ENCODE measurements at places on chromosomes 4 and X.

DNA sequence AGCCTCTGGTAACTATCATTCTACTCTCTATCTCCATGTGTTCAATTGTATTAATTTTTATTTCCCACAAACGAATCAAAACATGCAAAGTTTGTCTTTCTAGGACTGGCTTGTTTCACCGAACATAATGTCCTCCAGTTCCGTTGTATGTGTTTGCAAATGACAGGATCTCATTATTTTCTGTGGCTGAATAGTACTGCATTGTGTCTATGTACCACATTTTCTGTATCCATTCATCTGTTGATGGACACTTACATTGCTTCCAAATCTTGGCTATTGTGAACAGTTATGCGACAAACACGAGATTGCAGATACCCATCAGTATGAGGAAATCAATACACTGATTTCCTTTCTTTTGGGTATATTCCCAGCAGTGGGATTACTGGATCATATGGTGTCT, 8.4 kb upstream of the LDOC1 start:
- DNase-seq = no peak

DNA sequence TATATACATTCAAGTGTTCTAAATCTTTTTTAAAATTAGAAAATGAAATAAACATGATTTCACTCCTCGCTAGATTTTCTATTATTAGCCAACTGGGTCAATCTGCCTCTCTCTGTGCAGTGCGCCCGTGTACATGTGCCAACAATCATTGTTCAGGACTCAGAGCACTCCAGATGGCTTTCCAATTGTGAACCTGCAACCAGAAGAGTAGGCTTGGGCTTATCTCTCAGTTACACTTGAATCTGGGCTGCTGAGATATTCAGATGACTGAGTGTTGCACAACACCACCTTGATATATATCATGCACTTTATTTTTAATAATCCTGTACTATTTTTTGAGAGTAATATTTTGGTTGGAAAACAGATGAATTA, 184.0 kb upstream of the FSTL5 start:
- DNase-seq = no peak

GRCh38 chr4:155972098-155972497, 18.4 kb upstream of the CTSO start:
- peak; percentile 42 for DNase-seq

- DNase-seq = no peak
Observed at GRCh38 chr4:105415281-105415744, 58.5 kb downstream of the PPA2 start.

DNA sequence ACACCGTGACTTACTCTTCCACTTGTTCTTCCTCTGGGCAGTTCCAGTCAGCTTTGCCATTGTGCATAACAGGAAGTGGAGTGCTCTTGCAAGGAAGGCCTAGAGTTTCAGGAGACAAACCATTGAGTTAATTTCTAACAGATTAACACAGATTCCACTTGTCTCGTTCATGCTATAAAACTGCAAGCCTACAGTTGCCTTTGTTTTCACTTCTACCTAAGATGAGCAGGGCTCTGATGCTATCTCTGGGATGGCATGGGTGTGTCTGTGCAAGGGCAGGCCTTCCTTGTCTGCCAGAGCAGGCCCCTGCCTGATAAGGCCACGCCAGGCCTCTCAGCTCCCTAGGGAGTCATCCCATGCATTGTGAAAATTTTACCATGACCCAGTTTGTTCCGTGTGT, 67.7 kb upstream of the PGRMC2 start:
- peak; percentile 36 for DNase-seq

DNA sequence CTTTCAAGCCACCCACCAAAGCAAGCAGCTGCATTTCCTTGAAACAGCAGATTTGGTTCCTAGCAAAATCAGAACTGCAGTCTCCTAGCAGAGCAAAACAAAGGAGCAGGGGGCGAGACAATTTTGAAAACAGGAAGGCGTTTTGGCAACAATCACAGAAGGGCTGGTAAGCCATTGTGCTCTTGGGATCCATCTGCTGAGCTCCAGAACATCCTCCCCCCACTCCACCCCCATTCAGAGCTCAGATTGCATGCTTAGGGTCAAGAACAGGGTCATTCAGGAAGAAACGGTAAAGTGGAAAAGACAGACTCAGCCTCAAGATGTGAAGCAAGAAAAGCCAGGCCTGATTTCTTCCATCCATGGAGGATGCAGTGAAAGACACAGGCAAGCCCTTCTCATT, 7.6 kb upstream of the PCDH19 start:
- DNase-seq = no peak

GRCh38 chr4:26081795-26082498, 167.9 kb downstream of the SMIM20 start:
- peak; percentile 42 for DNase-seq

DNA sequence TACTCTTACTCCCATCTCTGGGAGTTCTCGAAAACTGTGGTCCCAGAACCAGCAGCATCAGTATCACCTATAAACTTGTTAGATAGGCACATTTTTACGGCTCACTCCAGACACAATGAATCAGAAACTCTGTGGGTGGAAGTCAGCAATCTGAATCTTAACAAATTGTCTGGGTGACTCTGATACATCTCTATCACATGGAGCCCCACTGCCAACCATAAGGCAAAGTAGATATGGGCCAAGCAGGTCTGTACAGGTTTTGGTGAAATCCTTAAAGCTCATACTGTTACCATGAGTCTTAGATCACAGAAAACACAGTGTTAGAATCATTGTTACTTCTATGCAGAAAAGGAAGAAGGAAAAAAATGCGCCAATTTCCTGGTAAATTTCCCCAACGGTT, 122.5 kb upstream of the HCCS start:
- DNase-seq = no peak

- no peak for DNase-seq
Observed at GRCh38 chrX:12282991-12283390, 144.7 kb downstream of the FRMPD4 start.

DNA sequence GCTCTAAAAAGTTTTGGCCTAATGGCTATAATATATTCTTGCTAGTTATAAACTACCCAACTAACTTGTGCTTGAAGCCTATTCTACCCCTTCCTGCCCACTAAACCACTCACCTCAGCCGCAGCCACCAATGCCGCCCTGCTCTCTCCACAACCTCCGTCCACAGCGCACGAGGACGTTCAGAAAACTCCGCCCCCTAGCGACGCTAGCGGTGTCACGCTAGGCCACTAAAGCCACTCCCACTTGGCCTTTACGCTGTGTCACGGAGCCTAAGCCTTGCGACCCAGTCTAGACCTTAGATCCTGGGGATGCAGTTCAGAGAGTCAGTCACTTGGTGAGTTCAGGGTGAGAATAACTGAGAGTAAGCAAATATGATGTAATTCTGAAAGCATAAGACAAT, at the start of gene TEX11:
Gene TEX11, minus strand, starts transcription at position 171 of the 400 bp plus-strand sequence. CDS start 922 bp downstream, outside the sequence.
- DNase-seq = no peak

DNA sequence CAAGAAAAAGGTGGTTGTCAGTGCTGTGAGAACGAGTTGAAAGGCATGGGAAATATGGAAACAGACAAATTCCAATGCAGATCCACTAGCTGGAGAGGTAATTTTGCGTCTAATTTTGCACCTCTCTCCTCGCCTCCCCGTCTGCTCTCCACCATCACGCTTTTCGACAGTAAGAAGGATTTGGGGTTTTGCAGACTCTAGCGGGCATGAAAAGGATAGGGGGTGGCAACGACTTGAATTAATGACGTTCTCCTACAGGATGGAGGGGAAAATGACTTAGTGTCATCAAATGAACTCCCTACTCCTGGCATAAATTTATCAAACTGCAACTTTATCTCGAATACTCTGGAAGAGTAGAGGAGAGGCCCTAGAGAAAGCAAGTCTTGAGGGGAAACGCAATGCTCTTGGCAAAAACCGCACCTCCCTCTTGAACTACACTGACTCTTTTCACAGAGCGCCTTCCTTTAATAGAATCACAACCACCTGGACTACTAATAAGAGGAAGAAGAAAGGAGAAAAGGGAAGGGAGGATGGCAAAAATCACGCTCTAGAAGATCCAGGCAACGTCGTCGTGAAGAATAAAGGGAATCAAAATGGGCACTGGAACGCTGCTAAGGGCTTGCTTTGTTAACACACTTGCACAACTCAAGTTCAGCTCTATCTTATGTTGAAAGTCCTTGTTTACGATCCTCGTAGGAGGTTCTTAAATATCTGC, 871 bp upstream of the SLITRK2 start:
- no peak for DNase-seq

DNA sequence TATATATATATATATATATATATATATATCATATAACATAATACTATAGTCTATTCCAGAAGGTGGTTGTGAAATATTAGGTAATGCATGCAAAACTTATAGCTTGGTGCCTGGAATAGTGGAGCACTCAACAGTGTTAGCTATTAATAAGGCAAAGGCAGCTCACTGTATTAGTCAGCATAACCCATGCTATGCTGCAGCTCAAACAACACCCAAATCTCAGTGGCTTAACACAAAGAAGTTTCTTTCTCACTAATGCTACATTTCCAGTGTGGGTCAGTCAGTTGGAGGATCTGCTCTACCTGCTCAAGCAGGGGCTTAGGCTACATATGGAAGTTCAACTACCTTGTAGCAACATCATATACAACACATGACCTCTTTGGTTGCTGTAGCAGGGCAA, 5.2 kb upstream of the RPGR start:
- DNase-seq = no peak

DNA sequence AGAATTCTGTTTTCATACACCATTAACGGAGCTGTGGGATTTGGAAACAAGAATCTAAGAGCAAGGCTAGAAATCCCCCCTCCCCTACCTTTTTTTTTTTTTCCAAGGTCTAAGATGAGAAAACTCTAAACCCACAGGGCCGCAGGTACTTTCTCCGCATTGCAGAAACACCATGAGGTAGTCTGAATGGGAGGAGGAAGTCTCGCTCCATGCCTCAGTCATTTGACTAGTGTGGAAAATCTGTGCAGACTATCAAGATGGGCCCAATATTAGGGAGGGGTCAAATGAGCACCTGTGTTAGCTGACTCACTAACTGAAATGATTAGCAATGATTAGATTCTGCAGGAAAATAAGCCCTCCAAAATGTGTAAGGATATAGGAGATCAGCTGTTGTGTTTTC, 40.9 kb upstream of the MAP3K15 start:
- no peak for DNase-seq

GRCh38 chr4:151784706-151785105, 23.9 kb upstream of the GATB start:
- DNase-seq = no peak

DNA sequence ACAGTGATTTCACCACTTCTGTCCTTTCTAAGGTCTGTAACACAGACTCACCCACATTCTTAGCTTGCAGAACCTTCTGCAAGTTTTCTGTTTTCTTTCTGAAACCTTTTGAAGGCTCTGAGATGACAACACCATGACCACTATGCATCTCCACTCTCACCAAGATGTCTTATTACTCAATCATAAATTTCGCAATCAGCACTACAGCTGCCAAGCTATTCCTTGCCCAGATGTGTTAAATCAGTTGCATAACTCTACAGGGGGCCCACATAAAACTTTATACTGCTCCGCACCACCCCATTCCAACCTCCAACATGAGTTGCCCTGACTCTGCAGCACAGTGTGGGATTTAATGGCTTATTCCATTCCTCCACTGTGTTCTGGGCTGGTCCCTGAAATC, 229.9 kb downstream of the COL25A1 start:
- peak; percentile 97 for DNase-seq

- DNase-seq = peak; percentile 89
Observed at GRCh38 chrX:40647307-40648197, at the start of gene CXorf38. Gene CXorf38, minus strand, starts transcription at chrX:40647561. Its CDS starts 41 bp downstream, at chrX:40647520.

- peak; percentile 37 for DNase-seq
Observed at GRCh38 chr4:83850435-83850834, 314.5 kb downstream of the GPAT3 start.

- DNase-seq = peak; percentile 3
Observed at GRCh38 chrX:106415276-106415895, 196.4 kb upstream of the RADX start.

DNA sequence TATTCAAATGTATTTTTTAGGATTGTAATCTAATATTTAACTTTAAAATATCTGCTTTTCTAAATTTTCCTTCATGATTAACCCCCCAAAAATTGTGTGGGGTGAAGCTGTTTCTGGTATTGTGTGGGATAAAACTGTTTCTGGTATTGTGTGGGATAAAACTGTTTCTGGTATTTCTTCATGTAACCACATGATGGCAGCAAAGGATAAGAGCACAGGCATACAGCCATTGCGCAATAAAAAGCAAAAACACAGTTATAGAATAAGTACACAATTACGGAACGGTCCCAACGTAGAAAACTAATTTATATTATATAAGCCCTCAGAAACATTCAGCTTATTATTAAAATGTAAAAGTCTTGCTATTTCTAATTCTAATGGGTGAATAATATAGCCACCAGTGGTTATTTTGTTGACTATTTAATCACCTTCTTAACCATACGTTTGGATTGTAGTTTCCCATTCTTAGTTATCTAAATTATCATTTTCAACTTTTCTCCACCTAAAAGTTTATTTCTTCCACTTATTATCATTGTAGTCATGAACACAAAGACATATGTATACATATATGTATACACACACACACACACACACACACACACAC, 333.9 kb upstream of the FSTL5 start:
- peak; percentile 42 for DNase-seq

GRCh38 chr4:3407930-3408792, 33.6 kb upstream of the HGFAC start:
- DNase-seq = no peak

DNA sequence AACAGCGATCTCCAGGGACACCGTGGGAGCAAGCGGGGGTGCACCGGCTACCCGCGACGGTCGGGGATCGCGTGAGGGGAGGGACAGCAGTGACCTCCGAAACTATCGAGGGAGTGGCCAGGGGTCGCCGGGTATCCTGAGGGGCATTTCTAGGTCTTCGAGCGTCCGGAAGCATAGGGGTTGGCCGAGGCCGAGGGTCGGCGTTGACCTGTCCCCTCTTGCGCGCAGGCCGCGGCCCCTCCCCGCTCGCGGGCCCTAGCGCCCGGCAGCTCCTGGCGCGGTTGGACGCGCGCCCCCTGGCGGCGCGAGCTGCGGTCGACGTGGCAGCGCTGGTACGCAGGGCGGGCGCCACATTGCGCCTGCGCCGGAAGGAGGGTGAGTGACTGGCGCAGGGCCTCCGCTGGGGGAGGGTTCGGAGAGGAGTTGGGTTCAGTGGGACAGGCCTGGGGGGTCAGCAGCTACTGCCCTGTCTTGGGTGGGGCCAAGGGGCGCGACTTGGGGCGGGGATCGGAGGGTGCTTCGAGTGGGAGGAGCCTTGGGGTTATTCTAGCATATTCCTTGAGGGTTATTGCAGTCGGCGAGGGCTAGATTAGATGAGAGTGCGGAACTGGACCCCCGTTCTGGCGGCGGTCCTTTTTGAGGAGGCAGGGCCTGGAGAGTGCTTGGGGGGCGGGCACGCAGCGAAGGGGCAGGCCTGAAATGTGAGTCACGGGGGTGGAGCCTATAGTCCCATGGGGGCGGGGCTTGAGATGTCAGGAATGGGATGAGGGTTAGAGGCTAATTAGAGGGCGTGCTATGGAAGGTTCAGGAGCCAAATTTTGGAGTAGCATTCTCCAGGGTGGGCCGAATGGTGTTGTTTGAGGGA, 1.2 kb downstream of the MAGIX start:
- DNase-seq = peak; percentile 70

DNA sequence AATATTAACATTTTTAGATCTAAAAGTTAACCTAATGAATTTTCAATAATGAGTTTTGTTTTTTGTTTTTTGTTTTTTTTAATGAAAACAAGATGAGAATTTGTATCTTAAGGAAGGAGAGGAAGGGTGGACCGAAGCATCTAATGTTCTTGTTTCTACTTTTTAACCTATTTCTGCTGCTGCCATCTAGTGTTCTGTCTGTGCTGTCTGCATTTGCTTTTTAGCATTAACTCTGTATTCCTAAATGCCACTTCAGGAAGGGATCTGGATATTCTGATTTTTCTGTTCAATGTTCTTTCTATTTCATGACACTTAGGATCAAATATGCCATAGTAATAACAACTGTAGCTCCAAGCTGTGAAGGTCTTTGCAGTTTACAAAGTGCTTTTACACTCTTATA, 161.7 kb downstream of the BRWD3 start:
- DNase-seq = no peak
